ENCODE measurements at places on chromosomes 3 and 15.

- no peak for DNase-seq
Measured at GRCh38 chr3:45606003-45606402, 11.5 kb downstream of the LIMD1 start.

DNA sequence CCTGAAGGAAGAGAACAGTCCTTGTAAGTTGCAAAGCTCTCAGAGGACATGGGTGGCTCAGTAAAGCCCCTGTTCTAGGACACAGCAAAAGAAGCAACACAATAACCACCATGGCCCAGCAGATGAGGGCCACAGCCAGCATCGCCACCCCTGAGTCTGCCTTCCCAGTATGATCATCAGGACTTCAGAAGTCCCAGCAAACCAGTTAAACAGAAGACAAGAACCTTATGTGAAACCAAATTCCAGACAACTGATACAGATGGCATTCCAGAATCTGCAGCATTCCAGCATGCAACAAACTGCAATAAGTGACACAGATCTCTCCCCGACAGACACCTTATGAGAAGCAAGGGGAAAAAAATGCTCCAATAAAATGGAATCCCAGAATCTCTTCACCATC is 30.4 kb downstream of the SPINK8 start:
- DNase-seq: no peak

- no peak for DNase-seq
Measured at GRCh38 chr3:134471521-134472193, 14.1 kb downstream of the ANAPC13 start.

DNA sequence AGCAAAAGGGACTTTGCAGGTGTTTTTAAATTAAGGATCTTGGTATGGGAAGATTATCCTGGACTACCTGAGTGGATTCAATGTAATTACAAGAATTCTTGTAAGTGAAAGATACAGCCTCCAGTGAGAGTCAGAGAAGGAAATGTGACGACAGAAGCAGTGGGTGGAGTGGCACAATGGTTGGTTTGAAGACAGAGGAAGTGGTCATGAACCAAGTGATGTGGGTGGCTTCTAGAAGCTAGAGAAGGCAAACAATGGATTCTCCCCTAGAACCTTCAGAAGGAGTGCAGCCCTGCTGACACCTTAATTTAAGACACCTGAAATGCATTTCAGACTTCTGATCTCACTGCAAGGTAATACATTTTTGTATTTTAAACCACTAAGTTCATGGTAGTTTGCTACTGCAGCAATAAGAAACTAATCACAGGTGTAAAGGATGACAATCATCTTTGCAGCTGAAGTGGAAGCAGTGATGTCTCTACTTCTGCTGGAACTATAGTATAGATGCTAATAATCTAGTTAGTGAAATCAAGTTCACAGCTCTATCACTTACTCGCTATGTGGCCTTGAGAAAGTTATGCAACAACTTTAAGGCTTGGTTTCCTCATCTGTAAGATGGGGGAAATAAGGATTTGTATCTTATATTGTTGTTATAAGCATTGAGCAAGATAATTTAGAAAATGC is 403.4 kb upstream of the SUCLG2 start:
- DNase-seq: no peak

- no peak for DNase-seq
Measured at GRCh38 chr3:32410367-32411246, 19.0 kb downstream of the CMTM7 start.

DNA sequence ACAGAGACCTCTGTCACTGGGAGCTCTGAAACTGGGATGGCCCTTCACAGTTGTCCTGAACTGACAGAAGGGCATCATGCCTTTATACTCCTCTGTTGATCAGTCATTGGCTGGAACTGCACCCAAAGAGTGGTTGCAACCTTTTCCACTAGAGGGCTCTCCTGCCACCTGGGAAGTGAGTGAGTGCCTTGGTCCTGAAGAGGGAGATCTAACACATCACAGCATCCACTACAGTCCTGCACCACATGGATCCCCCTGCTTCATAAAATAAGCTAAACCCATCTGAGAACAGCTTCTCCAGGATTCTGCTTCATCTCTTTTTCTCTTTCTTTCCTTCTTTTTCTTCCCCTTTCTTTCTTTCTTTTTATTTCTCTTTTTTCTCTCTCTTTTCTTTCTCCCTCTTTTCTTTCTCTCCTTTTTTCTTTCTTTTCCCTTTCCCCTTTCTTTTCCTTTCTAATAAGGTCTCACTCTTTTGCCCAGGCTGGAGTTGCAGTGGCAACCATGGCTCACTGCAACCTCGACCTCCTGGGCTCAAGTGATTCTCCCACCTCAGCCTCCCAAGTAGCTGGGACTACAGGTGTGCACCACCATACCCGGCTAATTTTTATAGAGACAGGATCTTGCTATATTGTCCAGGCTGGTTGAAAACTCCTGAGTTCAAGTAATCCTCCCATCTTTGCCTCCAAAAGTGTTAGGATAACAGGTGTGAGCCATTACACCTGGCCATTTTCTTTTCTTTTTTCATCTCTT is 42.8 kb upstream of the RAF1 start:
- peak; percentile 45 for DNase-seq

DNA sequence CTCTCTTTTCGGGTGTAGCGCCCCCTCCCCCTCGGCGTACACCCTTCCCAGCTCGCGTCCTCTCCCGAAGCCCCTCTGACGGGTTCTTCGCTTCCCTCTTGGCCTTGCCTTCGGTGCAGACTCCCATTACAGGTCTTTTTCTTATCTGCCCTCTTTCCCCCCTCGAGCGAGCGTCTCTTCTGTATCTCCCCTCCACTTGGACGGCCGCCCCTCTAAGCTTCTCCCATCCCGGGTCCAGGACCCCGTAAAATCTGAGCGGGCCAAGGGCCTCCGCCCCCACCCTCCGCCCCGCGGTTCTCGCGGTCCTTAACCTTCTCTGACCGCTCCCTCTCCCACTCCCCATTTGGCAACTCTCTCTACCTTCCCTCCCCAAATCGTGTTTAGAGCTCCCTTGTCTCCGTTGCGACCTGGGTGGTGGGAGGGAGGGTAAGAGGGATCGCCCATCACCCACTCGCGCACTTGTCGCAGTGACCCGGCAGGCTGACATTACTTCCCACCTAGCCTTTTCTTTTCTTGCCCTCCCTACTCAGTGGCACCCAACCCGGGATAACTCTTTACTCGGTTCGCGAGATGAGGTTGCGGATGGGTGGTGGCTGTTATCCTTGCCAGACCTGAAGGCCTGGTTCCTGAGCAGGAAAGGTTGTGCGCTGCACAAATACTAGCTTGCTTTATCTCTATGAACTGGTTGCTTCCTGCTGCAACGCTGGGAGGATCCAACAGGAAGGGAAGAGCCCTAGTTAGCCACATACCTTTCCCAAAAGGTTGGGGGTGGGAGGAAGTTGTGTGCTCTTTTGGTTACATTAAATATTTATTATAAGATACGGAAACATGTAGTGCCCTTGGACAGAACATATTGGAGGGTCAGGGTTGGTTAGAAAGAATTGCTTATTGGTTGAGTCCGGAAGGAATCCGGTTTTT is 922 bp downstream of the RAB11A start:
- DNase-seq: no peak

- DNase-seq: no peak
Measured at GRCh38 chr3:169663951-169664820, 674 bp upstream of the MECOM start.

- DNase-seq: no peak
Measured at GRCh38 chr3:61927332-61927731, 366.0 kb downstream of the PTPRG start.

GRCh38 chr3:116291141-116291540 is 154.1 kb downstream of the LSAMP start:
- no peak for DNase-seq

GRCh38 chr3:16810593-16811367 is 74.0 kb upstream of the PLCL2 start:
- no peak for DNase-seq

- DNase-seq: no peak
Measured at GRCh38 chr3:21393683-21394311, 357.2 kb downstream of the ZNF385D start.

- no peak for DNase-seq
Measured at GRCh38 chr3:77141423-77141822, 101.5 kb downstream of the ROBO2 start.

DNA sequence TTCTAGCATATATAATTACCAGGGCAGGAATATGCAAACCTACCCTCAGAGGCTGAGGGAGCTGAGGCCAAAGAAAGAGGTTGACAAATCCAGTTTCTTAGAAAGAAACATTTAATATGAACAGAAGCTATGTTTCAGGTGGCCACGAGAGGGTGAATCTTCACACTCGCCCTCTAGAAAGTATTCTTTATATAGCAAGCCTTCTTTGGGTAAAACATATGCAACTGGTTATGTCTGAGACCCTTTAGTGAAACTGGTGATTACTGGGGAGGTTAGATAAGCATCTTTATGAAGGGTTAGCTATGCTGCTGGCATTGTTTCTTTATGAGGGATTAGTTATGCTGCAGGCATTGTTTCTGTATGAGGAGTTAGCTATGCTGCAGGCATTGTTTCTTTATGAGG is 50.7 kb upstream of the GOLGA6L2 start:
- no peak for DNase-seq

- no peak for DNase-seq
Measured at GRCh38 chr15:49270541-49271421, 100.7 kb downstream of the GALK2 start.

All from GM12864 (cell line).